ENCODE measurements at places on chromosomes 2 and 18. TPM values are rescaled to one million over a fixed set of nuclear protein-coding genes. Genes with fewer than 3 reads are reported as not detected.

- H3K4me1 ChIP-seq = peaks cover 4% of the 10 kb centered on the region
- no peaks in the 10 kb centered on the region for H3K27me3 ChIP-seq
- DNase-seq = no peak
These were observed 239.6 kb downstream of the BABAM2 start for GRCh38 chr2:28129955-28130695.

DNA sequence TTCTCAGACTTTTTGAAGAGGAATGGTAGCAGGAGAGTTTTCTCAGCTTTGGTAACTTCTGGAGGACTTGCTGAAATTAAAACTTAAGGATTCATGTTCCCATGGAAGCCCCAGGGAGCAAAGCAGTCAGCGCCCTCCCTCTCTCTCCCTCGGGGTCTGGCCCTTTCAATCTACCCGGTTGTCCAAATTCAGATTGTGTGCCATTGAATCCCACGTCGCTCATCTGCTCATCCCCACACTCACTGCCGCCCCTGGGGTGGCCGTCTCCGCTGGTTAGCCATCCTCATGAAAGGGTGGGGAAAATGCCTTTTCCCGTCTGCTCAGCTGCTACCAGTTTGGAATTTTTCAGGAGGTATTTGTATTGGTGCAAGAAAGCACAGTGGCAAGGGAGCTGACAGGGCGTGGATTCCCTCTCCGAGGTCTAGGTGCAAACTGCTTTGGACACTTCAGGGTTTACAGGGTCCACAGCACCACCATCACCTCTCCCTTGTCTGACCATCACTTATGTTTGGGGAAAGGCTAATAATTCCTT lies 27.1 kb downstream of the MCFD2 start:
- H3K4me3 ChIP-seq = no peak overlapping the region
- no peaks in the 10 kb centered on the region for H3K4me1 ChIP-seq
- no peak for DNase-seq
- H3K27ac ChIP-seq = no peak overlapping the region
- H3K36me3 ChIP-seq = no peaks in the 10 kb centered on the region

DNA sequence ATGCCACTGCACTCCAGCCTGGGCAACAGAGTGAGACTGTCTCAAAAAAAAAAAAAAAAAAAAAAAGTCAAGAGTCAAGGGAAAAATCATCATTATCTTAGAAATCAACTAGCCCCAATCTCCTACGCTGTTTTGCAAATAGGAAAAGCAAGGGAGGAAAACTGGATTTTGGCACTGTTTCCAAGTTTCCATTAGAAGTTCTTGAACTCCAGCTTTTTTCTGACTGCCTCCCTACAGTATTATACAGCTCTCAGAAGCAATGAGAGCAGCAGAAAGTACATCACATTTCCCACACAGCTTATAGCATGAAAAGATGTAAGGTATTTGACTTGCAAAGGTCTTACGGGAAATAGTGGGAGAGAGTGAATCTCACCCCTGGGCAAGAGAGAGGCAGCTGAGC lies 127.8 kb downstream of the OSR1 start:
- H3K36me3 ChIP-seq = no peaks in the 10 kb centered on the region
- no peaks in the 10 kb centered on the region for H3K27me3 ChIP-seq
- H3K27ac ChIP-seq = no peak overlapping the region
- H3K4me1 ChIP-seq = peaks cover 23% of the 10 kb centered on the region
- no peak overlapping the region for H3K4me3 ChIP-seq

- H3K4me3 ChIP-seq = no peak overlapping the region
- DNase-seq = peak; percentile 25
- no peaks in the 10 kb centered on the region for H3K27me3 ChIP-seq
These were observed 75.8 kb downstream of the ACTR3 start for GRCh38 chr2:113965644-113966043.

- H3K36me3 ChIP-seq = no peaks in the 10 kb centered on the region
- H3K4me3 ChIP-seq = no peak overlapping the region
- H3K4me1 ChIP-seq = no peaks in the 10 kb centered on the region
- H3K27ac ChIP-seq = no peak overlapping the region
These were observed 86.8 kb downstream of the EML6 start for GRCh38 chr2:54810246-54810645.

GRCh38 chr2:130736487-130736886 lies 7.6 kb downstream of the GPR148 start:
- no peak for DNase-seq
- H3K36me3 ChIP-seq = no peaks in the 10 kb centered on the region
- no peak overlapping the region for H3K4me3 ChIP-seq

GRCh38 chr2:140975237-140975636 lies 1155.6 kb downstream of the LRP1B start:
- no peak overlapping the region for H3K27ac ChIP-seq
- no peaks in the 10 kb centered on the region for H3K27me3 ChIP-seq
- no peaks in the 10 kb centered on the region for H3K36me3 ChIP-seq
- no peak overlapping the region for H3K4me3 ChIP-seq
- no peak for DNase-seq

DNA sequence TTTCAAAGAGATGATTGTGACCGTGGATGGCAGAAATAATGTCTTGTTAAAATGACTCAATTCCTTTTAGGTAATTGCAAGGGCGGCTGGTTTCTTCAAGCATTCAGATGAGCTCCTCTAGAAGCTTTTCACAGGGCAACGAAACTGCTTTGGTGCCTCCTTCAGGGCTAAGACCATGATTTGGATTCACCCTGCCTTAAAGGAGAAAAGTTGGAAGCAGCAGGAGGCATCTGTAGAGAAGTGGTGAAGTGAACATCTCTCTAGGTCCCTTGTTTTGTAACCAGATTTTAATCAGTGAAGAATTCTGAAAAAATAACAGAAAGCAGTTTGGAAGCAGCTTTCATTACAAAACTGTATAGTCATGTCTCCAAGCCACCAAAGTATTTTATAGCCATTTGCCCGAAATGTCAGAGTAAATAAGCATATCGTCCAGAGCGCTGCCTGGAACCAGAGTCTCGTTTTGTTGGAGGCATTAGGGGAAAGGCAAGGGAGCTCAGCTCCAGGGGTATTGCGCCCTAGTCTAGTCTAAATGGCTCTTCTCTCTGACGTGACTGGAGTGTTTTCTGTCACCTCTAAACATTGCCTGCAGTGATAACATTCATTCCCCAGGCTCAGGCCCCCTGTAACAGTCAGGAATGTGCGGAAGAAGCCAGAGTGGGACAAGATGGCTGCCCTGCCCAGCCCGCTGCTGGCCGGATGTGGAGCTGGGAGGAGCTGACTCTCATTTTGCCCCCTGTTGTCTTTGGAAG lies 57.8 kb upstream of the ITGB6 start:
- H3K4me1 ChIP-seq = peaks cover 8% of the 10 kb centered on the region
- no peak overlapping the region for H3K27ac ChIP-seq
- H3K4me3 ChIP-seq = no peak overlapping the region
- no peaks in the 10 kb centered on the region for H3K27me3 ChIP-seq

DNA sequence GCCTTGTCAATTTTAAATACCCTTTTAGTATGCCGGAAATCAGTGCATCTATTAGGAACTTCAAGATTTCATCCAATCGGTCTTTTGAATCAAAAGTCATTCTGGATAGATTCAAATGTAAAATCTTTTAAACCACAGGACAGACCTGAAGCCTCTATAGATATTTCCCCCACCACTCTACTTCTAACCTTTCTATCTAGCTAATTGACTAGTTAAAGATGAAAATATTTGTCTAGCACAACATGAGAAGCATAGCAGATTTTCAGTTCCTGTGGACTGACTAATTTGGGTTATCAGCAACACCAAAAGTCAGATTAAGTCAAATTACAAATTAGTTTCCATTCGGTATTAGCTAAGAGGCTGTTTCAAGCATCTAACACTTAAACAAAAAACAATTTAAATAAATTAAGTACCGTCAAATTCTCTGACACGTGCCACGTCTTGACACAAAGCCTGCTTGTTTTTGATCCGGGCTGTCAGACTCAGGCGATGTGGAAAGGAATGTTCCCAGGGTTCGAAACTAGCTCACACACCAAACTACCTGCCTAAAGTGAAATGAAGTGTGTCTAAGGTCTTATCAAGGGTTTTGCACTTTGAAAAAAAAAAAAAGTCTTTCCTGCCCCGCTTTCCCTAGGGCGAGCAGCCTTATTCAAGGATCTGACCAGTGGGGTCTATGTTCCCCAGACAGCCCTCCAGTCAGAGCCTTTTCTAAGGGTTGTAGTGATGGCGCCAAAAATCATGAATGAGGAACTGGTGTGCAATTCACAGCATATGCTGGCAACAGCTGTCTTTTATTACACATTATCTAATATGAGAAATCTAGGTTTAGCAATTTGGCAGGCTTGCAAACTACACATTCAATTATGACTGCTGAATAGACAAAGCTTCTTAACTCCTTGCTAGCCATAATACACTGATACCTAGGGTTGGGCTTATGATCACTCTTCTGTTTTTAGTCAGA lies 4.7 kb downstream of the CYTIP start:
- H3K36me3 ChIP-seq = no peaks in the 10 kb centered on the region
- H3K27ac ChIP-seq = no peak overlapping the region
- peaks cover 14% of the 10 kb centered on the region for H3K4me1 ChIP-seq

- DNase-seq = no peak
- no peak overlapping the region for H3K27ac ChIP-seq
- H3K36me3 ChIP-seq = no peaks in the 10 kb centered on the region
- no peak overlapping the region for H3K4me3 ChIP-seq
These were observed 984.0 kb upstream of the SLC39A10 start for GRCh38 chr2:194672994-194673393.

DNA sequence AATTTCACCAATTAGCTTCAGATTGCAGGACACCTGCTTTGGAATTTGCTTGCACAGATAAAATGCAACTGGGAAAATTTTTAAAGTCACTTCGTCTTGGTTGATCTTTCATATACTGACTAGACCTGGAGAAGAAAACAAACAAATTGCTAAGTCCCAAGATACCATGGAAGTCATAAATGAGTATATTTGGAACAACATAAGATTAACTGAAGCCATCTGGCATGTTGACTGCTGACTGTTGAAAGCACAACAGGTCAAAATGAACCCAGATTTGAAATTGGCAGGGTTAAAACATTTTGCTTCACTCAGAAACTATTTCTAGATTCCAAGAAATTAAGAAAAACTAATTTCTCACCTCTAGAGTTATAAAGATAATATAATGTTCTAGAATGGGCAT lies 470.7 kb downstream of the LPIN1 start:
- no peak overlapping the region for H3K4me3 ChIP-seq
- H3K36me3 ChIP-seq = no peaks in the 10 kb centered on the region
- H3K4me1 ChIP-seq = peaks cover 4% of the 10 kb centered on the region
- no peak for DNase-seq

- H3K36me3 ChIP-seq = no peaks in the 10 kb centered on the region
- H3K27me3 ChIP-seq = no peaks in the 10 kb centered on the region
- H3K4me1 ChIP-seq = no peaks in the 10 kb centered on the region
These were observed 469.3 kb upstream of the MEX3C start for GRCh38 chr18:51666763-51667191.

DNA sequence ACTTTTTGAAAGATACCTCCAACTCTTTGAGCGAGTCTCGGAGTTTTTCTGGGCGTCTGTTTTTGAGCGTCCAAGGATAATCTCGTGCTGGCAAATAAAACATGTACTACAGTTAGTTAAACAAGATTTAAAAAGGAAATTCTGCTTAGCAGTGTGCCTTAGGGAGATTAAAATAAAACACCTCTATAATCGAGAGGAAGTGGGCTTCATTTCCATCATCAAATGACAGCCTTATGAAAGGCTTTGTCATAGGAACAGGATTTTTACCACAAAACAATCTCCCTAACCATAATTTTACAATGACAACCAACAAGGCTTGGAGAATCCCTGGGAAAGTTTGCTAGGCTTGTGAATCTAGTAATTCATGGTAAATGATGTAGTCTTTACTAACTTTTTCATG lies 103.4 kb downstream of the WDPCP start:
- H3K27me3 ChIP-seq = no peaks in the 10 kb centered on the region
- no peak for DNase-seq
- no peaks in the 10 kb centered on the region for H3K4me1 ChIP-seq
- H3K4me3 ChIP-seq = no peak overlapping the region
- H3K27ac ChIP-seq = no peak overlapping the region

- peaks cover 38% of the 10 kb centered on the region for H3K27me3 ChIP-seq
- H3K27ac ChIP-seq = no peak overlapping the region
- peaks cover 4% of the 10 kb centered on the region for H3K36me3 ChIP-seq
- no peak for DNase-seq
These were observed 8.9 kb downstream of the GDF7 start for GRCh38 chr2:20675701-20676352.

DNA sequence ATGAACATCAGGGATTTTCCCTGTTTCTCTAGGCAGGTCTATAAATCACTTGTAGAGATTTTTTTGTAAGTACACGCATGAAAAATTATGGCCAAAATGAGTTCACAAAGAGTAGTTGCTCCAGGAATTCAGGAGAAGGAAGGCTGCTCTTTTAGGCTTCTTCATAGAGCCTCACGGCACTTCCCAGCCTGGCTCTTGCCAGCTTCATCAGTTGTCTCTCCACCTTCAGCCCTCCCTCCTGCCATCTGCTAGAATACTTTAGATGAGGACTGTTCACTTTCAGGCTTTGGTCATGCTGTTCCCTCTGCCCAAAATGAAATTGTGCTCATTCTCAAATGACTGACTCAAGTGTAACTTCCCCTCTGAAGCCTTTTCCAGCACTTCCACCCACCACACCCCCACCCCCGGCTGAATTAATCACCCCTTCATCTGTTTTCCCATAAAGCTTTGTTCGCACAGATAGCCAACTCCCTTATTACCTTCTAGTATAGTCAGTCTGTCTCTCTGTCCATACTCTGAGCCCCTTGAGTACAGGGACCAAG lies 1.8 kb upstream of the ABCA12 start:
- no peaks in the 10 kb centered on the region for H3K27me3 ChIP-seq
- no peaks in the 10 kb centered on the region for H3K36me3 ChIP-seq
- no peak overlapping the region for H3K27ac ChIP-seq
- DNase-seq = no peak

Gene INPP1
- 26.7 TPM for total RNA-seq

Gene SP9
- not detected for total RNA-seq

Gene PLA2R1
- total RNA-seq = 3.7 TPM

Measured in lung (tissue), 17 donors.